Stimulated activated CD4-positive, alpha-beta T cell treated with anti-CD3 and anti-CD28 coated beads, Interleukin-1b, Interleukin-23, amount 100 ng/mL, for 24 hours (primary cell): ENCODE measurements at places on chromosomes 5 and 9.

GRCh38 chr5:1547655-1548054, 23.9 kb upstream of the LPCAT1 start:
- no peak for DNase-seq

GRCh38 chr5:14660833-14661232, 3.7 kb upstream of the OTULIN start:
- no peak for DNase-seq

DNA sequence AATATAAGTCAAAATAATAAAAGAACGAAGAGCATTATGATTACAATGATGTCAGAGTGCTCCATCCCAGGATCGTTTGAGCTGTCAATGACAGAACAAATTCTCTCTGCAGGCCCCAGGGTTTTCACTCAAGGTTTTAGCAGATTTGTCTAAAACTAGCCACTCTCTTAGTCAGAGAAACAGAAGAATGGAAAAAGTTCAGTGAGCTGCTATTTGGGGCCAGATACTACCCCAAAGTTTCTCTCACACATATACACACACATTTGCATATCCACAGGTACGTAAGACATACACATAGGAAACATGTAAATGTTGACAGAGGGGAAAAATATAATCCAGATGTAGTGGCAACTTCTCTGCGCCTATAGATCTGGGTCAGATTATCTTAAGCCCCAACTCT, 76.3 kb upstream of the SEMA6A start:
- DNase-seq, result no peak

- DNase-seq, result no peak
These were observed 41.1 kb upstream of the CCNH start for GRCh38 chr5:87453801-87454200.

DNA sequence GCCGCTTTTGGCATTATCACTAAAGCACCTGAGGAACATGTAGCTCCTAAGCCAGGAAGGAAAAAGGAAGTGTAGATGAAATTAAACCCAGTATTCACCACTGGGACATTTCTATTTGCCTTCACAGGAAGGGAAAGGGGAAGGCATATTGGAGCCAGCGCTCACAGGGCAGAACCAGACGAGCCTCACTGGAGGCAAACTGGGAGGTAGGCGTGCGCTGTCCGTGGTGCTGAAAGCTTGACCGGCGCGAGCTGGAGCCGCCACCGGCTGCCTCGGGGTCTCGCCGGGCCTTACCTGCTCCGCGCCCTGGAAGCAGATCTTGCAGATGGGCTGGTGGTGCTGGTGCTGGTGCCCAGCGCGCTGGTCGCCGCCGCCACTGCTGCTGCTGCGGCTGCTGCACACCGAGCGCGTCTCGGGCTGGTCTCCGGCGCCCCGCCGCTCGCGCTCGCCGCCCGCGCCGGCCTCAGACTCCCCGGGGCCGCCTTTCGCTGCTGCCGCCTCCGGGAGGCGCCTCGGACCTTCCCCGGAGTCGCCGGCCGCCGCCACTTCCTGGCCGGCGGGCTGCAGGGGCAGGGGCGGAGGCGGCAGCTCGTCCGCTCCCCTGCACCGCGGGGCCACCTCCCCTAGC, 732 bp downstream of the MARCHF11 start:
- DNase-seq, result peak; percentile 13

DNA sequence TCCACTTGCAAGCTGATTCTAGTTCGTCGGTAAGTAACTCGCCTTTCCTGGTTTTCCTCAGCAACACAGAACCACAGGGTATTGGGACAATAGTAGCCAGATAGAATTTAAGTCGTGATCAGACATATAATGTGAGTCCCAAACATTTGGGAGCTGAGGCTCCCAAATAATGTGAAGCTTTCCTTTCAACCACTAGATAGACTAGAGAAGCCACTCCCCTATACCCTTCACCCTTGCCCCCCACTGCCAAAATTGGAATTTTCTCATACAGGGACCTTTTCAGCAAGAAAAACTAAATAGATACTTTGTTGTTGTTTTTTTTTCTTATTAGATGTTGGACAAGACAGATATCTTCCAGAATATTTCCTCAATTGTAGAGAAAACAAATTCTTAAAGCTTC, 1.9 kb downstream of the C6 start:
- DNase-seq, result no peak

GRCh38 chr5:36928947-36929346, 52.4 kb downstream of the NIPBL start:
- no peak for DNase-seq

GRCh38 chr9:14107977-14108376, 206.0 kb downstream of the NFIB start:
- no peak for DNase-seq

DNA sequence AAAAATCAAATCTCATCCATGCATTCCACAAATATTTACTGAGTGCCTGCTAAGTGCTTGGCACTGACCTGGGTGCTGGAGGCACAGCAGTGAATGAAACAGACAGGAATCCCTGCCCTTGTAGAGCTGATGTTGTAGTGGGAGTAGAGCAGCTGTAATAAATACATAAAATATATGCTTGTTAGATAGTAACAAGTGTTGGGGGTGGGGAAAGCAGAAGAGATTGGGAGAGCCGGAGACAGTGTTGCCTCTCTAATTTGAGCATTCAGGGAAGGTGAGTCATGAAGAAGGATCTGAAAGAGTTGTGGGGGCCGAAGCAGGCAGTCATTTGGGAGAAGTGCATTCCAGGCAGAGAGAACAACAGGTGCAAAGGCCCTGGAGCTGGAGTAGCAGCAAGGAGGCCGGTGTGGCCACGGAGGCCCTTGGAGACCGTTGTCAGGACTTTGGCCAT, 97.9 kb downstream of the ZNF618 start:
- DNase-seq, result no peak

DNA sequence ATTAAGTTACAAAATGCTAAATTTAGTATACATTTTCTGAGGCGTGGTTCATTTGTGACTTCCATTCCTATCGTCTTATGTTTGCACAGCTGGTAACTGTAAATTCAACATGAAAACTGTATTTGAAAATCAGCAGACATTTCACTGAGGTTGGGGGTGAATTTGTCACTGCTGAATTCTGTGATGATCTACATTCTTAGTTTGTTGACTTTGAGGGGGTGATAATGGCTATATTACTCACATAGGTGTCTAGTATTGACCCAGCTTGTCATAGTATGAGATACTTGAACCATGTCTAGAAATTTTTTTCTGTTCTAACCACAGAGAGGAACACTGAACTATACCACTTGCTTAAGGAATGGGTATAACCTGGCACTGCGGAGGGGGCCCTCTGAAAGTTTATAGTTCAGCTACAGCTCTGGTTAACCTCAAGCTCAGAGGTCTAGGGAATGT, 313.3 kb downstream of the PIK3R1 start:
- DNase-seq, result no peak

GRCh38 chr9:101737705-101738565, 512 bp downstream of the GRIN3A start:
- DNase-seq, result no peak

GRCh38 chr9:125190361-125190801, 778 bp upstream of the PPP6C start:
- DNase-seq, result no peak

GRCh38 chr5:130065617-130066016, 161.4 kb downstream of the CHSY3 start:
- no peak for DNase-seq

- DNase-seq, result no peak
These were observed 132.7 kb upstream of the MAP1B start for GRCh38 chr5:71974622-71975021.

DNA sequence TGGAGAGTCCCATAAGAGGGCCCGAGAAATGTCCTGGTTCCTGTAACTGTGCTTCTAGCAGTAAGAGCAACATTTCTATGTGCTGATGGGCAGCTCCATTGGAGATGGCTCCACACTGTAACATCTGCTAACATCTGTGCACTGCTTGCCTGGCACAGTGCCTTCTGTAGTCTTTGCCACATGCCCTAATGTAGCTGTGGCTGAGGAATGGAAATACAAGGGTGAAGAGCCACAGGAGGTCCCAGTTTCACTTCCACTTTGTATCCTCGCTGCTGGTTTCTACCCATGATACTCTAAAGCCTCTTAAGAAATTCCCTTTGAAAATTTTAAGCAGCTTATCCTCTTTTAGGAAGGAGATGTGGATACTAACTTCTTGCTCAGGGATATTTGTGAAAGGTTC, 97.4 kb downstream of the HOMER1 start:
- no peak for DNase-seq

DNA sequence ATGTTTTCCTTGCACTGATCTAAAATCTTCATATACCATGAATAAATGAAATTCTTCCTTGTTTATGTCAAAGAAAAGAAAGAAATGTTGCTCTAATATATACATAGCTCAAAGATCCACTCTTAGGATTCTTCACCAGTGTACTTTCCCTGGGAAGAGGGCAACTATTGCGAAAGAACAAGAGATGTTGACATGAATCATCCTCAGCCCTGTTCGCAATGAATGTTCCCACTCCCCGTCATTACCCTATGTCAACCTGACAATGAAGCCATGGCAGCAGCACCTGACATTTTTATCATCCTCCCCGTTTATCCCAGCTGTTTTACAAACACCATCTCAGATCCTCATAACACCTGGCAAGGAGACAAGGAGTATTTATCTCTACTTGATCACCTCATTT, 409.1 kb upstream of the GRIA1 start:
- no peak for DNase-seq

DNA sequence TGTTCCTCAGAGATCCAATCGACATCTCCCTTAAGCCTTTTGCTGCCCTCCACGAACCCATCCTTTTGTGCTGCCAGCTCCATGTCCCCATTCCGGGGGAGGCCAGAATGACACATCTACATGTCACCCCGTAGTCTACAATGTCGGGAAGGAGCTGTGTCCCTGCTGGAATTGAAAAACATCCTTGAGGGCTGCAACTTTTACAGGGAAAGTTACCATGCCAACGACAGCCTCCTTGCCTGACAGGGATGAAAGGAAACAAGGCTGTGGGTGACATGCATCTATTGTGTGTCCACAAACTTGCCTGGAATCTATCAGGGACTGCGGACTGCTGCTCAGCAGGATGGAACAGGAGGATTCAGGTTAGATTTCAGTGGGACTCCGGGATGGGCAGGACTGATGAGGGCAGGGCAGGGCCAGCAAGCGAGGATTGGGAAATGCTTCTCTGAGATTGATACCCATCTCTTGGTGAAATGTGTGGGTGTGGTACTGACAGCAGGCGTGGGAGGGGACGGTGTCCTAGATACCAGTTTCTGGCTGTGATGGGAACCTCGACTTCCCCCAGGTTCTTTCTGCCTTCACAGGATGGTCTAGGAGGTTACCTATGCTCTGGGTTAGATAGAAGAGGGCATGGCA, 25.5 kb downstream of the EGR1 start:
- DNase-seq, result no peak

GRCh38 chr9:2390028-2390427, 231.6 kb upstream of the VLDLR start:
- no peak for DNase-seq

GRCh38 chr5:168609806-168610482, 30.8 kb upstream of the PANK3 start:
- DNase-seq, result no peak

DNA sequence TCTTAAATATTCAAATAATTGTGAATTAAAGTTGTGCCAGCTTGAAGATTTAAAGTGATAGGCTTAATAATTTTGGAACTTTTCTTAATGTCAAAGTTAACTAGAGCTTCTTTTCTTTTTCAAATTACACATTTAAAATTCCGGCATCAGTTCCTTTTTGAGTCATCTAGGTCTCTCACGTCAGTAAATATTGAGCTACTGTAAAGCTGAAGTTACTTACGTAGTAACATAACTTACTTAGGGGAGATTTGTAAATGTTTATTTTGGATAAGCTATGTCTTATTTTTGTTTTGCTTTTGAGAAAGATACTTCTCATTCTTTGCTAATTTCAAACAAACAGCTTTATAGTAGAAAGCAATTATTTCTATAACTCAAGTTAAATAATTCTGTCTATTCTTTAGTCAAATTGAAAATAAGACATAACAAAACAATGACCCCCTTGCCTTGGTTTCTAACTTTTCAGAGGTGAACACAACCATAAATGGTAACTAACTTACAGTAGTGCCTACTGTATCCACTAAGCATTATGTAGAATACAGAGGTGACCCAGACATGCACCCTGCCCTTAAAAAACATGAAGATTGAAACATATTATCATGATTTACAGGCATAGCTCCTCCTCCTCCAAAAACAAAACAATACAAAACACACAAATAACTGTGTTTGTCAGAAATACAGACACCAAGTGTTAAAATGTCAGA, 29.8 kb downstream of the CD274 start:
- DNase-seq, result no peak

DNA sequence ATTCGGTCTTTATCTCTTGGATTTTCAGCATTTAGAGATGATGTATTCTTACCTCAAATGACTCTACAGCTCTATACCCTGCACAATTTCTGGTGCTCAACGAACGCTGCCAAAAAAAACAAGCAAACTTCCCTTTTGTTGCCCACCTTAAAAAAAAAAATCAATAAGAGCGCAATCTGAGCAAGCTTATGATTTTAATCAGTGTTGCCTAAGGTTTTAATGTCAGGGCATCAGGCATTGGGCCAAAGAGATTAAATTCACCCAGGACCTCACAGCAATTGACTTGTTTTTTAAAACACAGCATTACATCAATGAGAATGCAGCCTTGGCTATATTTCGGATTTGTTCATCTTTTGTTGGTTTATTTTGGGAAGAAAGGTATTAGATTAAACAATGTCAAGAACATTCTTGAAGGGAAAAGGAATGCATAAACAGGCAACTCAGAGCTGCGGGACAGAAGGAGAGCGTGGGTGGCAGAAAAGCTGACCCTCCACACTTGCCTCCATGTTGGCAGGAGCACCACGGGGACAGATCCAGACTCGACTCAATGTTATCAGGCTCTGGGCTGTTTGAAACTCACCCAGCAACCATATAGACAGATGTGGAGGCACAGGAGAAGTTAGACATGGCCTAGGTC, 127.5 kb upstream of the DAPK1 start:
- no peak for DNase-seq

DNA sequence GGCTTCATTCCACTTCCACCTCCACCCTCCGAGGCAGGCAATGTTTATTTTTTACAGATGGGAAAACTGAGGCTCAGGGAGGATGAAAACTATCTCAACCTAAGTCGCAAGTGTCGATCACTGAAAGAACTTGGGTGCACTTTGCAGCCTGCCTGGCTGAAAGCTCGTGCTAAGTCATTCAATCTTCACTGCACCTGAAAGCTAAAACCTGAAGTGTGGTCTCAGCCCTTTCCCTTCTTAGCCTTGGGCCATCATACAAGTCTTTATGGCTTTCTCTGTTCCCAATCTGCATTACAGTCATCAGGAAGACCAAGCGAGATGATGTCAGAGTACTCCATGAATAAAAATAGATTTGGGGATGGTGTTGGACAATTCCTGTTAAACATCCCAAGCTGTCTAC, 1.0 kb upstream of the TNFSF8 start:
- DNase-seq, result no peak

- DNase-seq, result no peak
These were observed 131.2 kb downstream of the ENTREP1 start for GRCh38 chr9:69456201-69456600.

DNA sequence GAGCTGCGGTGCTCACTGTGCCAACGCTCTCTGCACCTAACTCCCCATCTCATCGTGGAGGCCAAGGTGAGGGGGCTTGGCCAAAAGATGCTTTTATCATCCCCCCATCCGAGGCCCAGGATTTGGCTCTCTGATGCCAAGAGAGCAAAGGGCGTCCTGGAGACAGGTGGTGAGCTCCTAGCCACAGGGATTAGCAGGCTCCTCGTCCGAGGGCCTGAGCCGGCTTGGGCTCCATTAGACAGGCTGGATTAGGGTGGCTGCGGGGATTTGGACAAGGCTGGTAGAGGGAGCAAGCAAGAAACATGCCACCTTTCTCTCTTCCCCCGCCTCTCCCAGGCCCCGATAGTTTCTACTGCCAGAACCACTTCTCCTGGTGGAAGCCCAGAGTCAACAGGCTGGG, 1.0 kb upstream of the GRM6 start:
- DNase-seq, result no peak

GRCh38 chr5:56358046-56358445, 124.9 kb upstream of the ANKRD55 start:
- no peak for DNase-seq
